ENCODE measurements at places on chromosomes 12 and 14.

DNA sequence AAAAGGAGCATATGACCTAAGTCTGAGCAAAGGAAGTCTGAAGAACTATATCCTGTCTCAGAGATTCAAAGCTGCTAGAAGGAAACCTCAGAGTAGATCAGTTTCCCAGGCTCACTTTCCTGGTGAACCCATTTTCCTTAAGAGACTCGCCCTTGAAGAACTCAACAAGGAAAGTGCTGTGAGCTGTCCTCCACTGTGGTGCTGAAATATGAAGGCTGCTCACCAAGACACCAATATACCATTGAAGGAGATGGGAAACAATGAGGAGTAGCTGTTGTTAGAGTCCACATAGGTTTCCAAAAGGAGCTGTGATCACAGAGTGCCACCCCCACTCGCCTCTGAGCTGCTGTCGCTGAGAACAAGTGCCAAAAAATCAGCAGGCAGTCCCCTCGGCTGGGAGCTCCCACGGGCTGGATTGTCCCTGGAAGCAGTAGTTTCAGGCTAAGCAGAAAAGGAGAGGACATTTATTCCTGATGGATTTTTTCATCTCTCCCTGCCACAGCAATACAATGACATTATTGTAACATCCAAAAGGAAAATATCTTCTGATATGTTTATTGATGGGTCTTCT lies 282.1 kb downstream of the RPS29 start:
- DNase-seq = peak; percentile 70

DNA sequence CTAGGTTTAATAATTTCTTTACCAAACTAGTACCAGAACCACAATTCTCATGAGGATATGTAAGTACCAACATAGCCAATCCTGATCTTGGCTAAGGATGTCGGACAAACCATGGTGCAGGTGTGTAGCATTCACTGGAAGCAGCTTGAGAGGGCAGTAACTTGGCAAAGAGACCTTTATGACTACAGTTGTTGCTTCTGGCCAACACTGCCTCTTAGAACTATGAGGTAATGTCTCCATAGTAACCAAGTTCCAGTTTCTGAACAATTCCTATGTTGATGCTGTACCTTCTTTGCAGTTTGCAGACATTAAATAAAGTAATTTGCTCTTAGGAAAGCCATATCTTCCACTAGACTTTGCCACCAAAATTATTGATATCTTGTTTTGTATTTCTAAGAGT lies at the start of gene LMNTD1:
LMNTD1 (minus strand) TSS at position 186 of the 400 bp plus-strand sequence. CDS start 324 bp downstream, outside the sequence.
- DNase-seq = no peak

DNA sequence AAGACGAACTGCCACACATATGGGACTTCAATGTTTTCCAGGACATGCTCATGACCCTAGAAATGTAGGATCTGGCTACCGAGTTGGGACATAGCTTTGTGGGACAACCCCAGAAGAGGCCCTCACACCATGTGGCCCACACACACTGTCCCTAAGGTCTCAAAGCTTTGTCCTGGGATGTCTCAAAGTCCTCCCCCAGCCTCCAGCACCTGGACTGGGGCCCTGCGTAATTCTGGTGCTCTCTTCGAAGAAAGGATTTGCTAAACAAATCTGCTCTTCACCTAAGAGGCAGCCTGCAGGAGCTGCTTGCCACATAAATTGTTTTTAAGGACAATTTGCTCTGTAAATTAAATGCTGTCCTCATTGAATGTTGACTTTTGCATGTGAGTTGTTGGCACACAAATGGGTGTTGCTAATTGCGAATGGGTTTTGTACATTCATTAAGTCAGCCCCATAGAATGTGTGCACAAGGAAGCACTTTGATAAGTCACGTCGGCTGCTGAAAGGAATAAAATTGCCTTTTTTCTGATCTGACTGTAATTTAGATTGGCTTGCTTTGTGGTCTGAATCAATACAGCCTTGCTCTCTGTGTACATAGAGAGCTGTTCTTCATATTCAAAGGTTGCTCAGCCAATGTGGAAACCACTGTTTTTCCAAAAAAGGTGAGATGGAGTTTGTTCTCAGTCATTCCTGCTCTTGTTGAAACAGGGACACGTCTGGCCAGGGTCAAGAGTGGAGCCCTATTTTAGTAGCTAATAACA lies 161.6 kb upstream of the PWP1 start:
- DNase-seq = no peak

DNA sequence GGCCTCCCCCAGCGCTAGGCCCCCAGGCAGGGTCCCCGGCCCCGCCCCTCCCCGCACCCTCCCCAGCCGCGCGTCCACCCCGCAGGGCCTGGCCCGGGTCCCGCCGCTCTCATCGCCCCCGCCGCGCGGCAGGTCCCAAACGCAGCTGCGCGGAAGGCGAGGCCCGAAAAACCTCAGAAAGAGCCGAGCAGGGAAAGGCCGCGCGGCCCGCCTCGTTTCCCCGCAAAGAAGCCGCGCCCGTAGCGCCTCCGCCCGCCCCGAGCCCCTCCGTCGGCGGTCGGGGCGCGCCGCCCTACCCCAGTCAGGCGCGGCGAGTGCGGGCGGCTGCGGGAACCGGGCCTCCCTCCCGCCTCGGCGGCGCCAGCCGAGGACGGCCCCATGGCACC lies 324 bp downstream of the POLE start:
- DNase-seq = peak; percentile 71

DNA sequence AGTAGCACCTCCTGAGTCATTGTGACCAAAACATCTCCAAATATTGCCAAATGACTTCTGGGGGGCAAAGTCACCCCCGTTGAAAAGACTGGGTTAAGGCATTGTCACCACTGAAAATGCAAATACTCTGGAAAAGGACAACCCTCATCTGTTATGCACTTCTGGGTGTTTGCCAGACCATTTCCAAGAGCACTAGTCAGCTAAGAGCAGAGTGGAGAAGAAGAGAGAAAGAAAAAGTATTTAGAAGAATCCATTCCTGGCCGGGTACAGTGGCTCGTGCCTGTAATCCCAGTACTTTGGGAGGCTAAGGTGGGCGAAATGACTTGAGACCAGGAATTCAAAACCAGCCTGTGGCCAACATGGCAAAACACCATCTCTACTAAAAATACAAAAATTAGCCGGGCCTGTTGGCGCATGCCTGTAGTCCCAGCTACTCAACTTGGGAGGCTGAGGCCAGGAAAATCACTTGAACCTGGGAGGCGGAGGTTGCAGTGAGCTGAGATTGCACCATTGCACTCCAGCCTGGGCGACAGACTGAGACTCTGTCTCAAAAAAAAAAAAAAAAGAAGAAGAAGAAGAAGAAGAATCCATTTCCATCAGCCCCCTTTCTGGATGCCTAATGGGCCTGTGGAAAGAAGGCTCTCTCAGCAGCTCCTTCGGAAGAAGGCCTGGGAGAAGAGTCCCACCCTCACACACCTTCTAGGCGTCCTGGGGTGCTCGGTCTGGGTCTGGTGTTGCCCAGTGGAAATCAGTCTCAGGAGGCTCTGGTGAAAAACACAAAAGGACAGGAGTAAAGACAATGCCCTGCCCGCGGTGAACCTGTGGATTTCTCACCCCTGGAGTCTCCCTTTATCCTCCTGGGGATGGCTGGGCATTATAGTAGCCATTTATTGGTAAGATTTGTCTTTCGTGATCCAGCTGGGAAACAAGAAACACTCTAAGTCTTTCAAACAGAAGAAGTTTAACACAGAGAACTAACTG lies 3.5 kb upstream of the LTBR start:
- DNase-seq = no peak

DNA sequence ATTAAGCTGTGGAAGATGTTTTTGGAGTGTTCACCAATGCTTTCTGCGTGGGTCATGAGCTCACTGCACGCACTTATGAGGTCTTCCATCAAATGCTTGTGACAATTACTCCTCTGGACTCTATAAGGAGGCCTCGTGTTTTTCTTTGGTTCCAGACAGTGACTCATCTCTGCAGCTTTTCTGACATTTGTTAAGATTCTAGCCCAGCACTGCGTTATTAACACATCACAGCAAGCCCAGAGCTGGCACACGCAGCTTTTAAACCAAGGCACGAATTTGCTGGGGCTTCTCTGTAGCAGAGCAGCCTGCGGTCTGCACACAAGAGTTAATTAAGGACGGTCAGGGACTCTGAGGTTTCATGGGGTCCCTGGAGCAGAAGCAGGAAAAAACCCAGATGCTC lies 16.9 kb downstream of the MEG3 start:
- no peak for DNase-seq

- no peak for DNase-seq
Measured at GRCh38 chr12:28611449-28611848, 421.2 kb downstream of the CCDC91 start.

DNA sequence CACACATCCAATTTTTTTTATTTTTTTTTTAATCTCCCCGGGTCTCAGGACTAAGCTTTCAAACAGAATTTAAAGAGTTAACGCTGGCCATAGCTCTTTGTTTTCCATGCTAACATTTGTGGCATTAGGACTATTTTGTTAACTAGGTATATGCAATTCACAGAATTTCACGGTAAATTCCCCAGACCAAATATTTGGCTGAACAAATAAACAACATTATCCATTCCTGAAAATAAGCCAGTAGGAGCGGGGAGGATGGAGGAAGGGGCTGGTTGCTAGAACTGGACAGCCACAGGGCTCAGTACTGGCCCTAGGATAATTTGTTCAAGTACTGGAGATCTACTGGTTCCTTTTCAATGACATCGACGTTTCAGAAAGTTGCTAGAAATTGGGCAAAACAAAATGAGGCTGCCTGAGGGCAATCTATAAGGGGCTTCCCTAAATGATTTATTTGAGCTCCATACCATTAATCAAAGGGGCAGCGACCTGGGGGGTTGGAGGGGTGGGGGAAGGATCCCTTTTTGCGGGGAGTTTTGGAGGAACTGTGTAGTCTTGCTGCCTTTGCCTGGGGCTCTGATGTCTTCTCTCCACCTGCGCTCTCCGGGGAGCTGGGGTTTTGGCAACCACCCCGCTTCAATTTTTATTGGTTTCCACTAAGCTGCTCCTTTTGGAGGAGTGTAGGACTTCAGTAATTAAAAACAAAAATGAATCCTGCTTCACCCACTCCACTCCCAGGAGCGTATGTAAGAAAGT lies 9.0 kb downstream of the BMP4 start:
- no peak for DNase-seq

DNA sequence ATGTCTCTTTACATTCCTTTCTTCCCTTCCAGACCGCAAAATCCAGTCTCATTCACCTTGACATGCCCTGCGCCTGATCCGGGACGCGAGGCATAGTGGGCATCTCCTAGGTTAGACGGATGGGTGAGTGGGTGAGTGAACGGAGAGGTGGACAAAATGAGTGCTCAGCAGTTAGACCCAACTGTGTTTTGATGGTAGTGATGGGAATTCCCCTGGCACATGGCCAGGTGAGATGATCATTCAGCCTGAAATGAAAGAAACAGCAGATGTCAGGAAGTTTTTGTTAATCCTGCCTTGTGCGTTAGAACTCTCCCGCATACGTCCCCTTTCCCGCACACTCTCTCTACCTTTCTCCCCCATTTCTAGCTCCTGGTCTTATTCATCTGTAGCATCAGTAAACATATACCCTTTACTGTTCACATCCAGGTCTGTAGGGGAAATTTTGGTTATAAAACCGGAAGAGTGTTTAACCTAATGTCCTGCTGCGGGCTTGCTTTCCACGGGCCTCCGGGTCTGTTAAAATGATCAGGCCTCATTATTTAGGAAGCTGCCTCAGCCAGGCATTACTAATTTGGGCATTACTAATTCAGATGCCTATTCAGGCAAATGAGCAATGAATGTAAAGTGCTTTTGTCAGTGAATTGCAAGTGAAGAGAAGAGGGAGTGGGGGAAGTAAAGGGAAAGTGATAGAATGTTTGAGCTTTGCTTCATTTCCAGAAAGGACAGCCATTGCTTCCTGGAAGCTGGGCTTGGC lies 172.8 kb downstream of the ETV6 start:
- no peak for DNase-seq

DNA sequence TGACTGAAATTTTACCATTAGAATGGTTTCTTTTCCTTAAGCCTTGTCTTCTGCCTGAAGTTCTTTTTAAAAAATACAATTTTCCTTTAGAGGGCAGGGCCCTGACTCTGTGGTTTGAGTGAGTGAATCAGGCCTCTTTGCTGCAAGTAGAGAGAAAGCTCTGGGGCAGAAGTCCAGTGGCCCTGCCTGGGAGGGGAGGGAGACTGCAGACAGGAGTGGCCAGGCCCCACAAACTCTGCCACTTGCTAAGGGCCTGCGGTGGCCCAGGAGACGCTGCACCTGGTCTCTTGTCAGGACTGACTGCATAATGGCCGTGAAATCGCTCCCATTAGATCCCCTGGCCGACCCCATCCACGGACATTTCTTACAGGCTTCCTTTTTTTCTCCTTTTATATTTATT lies 25.5 kb downstream of the TSPAN11 start:
- DNase-seq = no peak

All from Karpas-422 (cell line).